ENCODE measurements at places on chromosomes 3 and 15. TPM values are rescaled to one million over a fixed set of nuclear protein-coding genes. Genes with fewer than 3 reads are reported as not detected.

DYNLT2B gene
- total RNA-seq, result 10.5 TPM

PLA2G4E gene
- total RNA-seq, result not detected

SPTBN5 gene
- 1.2 TPM for total RNA-seq

DNA sequence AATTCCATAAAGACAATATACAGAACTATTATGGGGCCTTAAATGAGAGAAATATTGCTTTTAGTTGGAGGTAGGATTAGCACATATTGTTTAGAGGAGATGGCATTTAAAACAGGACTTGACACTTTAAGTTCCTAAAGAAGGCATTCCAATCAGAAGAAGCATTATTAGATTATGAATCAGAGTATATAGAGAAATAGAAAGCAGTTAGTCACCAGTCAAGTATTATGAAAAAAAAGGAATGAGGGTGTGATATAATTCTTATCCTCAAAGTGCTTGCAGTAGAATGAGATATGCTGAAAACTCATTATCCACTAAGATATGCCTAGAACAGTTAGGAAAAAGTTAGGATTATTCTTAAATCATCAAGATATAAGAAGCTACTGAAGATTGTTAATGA, 456.2 kb downstream of the ZNF385D start:
- H3K36me3 ChIP-seq, result no peaks in the 10 kb centered on the region
- DNase-seq, result no peak
- H3K27ac ChIP-seq, result no peak overlapping the region
- H3K4me1 ChIP-seq, result no peaks in the 10 kb centered on the region
- H3K4me3 ChIP-seq, result no peak overlapping the region

GRCh38 chr15:34514251-34514670, 69.2 kb downstream of the GOLGA8B start:
- no peak overlapping the region for H3K27ac ChIP-seq
- no peaks in the 10 kb centered on the region for H3K36me3 ChIP-seq
- H3K4me1 ChIP-seq, result no peaks in the 10 kb centered on the region
- peaks cover 13% of the 10 kb centered on the region for H3K27me3 ChIP-seq
- peak overlapping the region; percentile 63 for H3K4me3 ChIP-seq

- H3K27ac ChIP-seq, result no peak overlapping the region
- no peak overlapping the region for H3K4me3 ChIP-seq
- no peaks in the 10 kb centered on the region for H3K36me3 ChIP-seq
- H3K27me3 ChIP-seq, result no peaks in the 10 kb centered on the region
- H3K4me1 ChIP-seq, result no peaks in the 10 kb centered on the region
Measured at GRCh38 chr3:179546814-179547241, 15.9 kb upstream of the ACTL6A start.

GRCh38 chr3:116056280-116056679, 389.0 kb downstream of the LSAMP start:
- H3K36me3 ChIP-seq, result no peaks in the 10 kb centered on the region
- no peak for DNase-seq
- H3K4me1 ChIP-seq, result no peaks in the 10 kb centered on the region
- H3K27ac ChIP-seq, result no peak overlapping the region
- no peaks in the 10 kb centered on the region for H3K27me3 ChIP-seq
- no peak overlapping the region for H3K4me3 ChIP-seq

GRCh38 chr3:185215873-185216606, 37.8 kb downstream of the EHHADH start:
- peaks cover 15% of the 10 kb centered on the region for H3K36me3 ChIP-seq
- peak; percentile 58 for DNase-seq
- no peaks in the 10 kb centered on the region for H3K4me1 ChIP-seq

DNA sequence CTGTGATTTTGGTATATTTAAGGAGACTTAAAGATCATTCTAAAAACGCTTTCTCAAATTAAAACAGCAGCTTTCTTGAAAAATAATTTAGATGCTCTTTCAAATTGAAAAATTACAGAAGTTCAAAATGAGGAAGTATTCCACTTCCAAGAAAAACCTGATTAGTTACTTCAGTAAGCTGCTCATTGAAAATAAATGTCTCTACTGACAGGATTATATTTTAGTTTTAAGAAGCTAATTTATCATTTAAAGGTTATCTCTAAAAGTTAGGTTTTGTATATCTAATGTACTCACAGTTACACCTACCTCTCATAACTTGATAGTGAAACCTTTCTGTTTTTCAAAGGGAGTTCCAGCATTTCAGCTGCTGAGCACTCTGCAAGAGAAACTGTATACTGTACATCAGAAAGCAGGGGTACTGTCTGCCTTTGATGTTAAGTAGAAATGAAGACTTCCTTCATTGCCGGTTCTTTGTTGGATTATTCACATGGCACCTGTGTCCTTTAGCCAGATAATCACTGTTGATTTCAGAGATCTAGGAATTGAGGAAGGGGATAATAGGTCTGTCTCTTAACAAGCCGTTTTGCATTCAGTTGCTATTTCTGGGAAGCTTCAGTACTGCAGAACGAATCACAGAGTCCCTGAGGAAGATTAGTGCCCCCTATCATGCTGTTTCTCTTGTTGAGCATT, 161.6 kb downstream of the TCF12 start:
- H3K36me3 ChIP-seq, result no peaks in the 10 kb centered on the region
- no peaks in the 10 kb centered on the region for H3K4me1 ChIP-seq
- H3K27ac ChIP-seq, result no peak overlapping the region
- no peak overlapping the region for H3K4me3 ChIP-seq

DNA sequence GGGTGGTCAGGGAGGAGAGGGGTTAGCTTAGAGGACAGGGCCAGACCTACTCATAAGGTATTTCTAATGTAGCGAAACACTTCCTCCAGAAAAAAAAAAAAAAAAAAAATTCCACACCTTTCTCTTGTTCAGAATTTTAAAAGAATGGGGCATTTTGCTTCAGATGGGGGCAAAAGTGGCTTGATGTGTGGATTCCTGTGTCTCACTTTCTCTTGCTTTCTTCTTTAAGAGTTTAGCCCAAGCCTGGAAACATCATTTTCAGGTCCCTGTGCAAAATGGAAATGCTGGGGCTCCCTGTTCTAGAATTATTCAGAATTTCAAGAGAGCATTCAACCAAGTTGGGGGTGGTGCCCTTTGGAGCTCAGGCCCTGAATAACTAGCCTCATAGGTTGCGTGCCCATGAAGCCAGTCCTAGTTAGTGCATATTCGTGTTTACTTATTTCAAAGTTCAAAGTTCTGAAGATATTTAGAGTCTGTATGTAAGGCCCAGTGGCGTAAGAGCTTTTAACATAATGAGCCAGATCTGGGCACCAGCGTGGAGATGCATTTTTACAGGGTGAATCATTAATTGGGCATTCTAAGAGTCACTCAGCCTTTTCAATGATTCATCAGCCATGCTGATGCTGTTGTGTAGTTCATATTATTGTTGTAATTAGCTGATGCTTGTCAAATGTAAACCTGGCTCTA, 104.5 kb downstream of the RPLP1 start:
- no peaks in the 10 kb centered on the region for H3K27me3 ChIP-seq
- no peaks in the 10 kb centered on the region for H3K36me3 ChIP-seq
- peak; percentile 63 for DNase-seq
- H3K27ac ChIP-seq, result peak overlapping the region; percentile 95

DNA sequence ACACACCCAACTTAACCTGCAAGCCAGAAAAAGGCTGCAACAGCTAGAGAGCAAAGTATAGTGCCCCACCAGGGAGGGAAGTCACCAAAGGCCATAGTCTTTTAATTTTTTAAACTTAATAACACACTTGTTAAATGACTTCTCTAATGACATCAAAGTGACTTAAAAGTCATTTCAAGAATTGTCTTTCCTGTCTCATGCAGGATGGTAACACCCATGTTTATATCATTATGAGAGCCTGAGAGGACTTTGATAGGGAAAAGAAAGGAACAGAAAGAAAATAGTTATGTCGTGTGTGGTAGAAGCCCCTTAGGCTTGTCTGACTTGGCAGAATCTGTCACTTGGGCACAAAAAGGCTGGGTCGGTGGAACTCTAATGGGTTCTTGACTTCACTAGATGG, 57.9 kb upstream of the C2CD4B start:
- no peak overlapping the region for H3K27ac ChIP-seq
- no peaks in the 10 kb centered on the region for H3K4me1 ChIP-seq
- DNase-seq, result no peak
- no peaks in the 10 kb centered on the region for H3K36me3 ChIP-seq
- H3K27me3 ChIP-seq, result no peaks in the 10 kb centered on the region

Measured in kidney (tissue), 22 donors.